ENCODE measurements at places on chromosomes 1 and 21. TPM values are rescaled to one million over a fixed set of nuclear protein-coding genes. Genes with fewer than 3 reads are reported as not detected.
A peak's percentile ranks its signal among the peaks of the same experiment; 100 is the strongest.

- peak; percentile 37 for DNase-seq
Observed at GRCh38 chr1:83583351-83584014, 415.4 kb downstream of the TTLL7 start.

- peak; percentile 27 for DNase-seq
Observed at GRCh38 chr1:153646672-153647345, 11.7 kb upstream of the SNAPIN start.

DNA sequence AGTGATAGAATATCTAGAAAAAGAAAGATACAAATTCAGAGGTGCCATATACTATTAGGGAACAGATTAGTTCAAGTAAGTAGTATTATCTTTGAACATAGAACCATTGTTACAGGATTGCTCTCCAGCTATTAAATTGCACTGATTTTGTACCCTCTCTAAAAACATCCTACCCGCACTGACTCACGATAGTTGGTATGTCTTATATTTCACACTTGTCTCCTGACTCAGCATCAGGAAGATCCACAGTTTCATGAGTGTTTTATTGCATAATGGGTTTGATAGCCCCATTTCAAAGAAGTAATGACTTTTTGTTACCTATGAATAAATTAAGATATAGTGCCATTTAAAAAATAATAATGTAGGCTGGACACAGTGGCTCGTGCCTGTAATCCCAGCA lies 6.0 kb downstream of the TATDN3 start:
- no peak for DNase-seq

DNA sequence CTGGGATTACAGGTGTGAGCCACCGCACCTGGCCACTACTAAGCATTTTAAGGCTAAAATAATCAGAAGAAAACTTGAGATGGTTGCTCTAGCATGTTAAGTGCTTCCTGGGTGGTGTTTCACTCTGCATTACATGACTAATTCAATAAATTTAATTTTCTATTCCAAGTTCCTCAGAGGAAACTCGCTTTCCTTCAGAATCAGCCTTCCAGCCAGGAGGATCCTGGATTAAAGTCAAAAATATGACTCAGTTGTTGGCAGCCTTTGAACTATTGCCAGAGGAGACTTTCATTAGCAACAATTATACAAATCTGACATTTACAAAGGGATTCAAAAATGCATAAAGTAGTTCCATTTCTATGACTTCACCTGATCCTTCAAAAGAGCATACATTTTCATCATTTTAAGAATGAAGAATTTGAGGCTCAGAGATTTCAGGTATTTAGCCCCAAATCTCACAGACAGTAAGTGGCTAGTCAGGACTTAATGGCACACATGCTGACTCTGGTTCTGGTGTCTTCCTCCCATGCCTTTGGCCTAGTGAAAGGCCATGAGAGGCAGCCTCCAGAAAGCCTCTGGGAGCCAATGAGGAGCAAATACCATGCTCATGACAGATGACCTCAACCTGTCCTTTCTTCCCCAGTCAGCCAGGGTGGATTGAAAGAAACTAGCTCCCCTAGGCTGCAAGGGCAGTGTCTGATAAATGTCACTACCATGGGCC lies 115.7 kb downstream of the MAP3K21 start:
- no peak for DNase-seq

GRCh38 chr1:90381598-90381997 lies 335.5 kb downstream of the BARHL2 start:
- no peak for DNase-seq

DNA sequence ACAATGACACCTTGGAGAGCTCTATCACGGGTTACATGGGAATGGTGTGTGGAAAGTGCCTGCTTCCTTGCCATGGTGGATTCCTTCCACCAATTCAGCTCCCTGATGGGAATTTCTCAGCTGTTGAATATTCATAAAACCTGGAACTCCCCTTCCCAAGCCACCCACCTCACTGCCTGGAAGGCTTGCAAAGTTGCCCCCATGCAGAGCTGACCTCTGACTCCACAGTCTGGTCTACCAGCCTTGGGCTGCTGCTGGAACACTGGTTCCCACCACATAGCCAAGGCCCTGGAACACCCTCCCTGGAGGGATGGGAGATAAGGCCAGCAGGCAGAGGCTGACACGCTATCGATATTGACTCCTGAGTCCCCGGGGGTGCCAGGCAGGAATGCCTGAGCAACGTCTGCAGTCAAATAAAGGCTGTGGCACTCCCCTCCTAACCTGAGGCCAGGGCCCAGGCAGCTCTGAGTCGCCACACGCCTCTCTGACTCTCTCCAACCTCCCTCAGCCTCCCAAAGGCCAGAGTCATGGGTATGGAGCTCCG lies 8.8 kb downstream of the CCDC24 start:
- no peak for DNase-seq

DNA sequence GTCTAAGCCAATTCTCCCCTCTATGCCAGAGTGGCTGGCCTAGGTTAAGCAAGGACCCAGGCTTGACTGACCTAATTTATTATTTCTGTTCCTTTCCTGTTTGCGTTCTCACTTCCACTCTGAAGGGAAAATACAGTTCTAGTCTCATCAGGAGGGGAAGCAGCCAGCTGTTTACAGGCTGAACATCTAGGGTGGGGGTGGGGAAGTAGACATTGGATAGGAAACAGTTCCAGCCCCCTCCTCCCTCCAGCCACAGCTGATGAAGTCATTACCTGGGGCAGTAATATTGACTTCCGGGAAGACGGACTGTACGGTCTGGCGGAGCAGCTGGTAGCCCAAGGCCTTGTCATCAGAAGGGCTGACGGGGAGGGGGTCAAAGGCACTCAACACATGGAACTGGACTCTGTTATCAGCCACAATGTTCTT lies 17.6 kb downstream of the PM20D1 start:
- no peak for DNase-seq

- DNase-seq, result no peak
Observed at GRCh38 chr21:31173881-31174555, 135.7 kb upstream of the KRTAP19-8 start.

HMCN1 gene
- 150 TPM for total RNA-seq

DNA sequence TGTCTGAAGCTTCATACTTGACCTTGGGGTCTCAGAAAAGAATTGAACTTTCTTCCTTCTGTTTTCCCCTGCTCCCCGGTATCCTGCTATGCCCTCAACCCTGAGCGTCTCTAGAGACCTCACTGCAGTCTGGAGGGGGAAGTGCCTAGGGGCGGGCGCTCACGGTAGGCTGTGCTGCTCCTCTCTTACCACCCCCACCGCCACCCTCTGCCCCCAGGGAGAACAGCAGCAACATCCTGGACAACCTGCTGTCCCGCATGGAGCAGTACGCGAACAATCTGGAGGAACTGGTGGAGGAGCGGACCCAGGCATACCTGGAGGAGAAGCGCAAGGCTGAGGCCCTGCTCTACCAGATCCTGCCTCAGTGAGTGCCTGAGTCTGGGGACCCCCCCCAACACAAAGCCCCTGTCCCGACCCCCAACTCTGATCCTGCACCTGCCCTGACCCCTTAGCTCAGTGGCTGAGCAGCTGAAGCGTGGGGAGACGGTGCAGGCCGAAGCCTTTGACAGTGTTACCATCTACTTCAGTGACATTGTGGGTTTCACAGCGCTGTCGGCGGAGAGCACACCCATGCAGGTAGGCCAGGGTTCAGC lies 10.3 kb downstream of the NPR1 start:
- DNase-seq, result no peak

RXFP4 gene
- total RNA-seq, result not detected

FLG2 gene
- not detected for total RNA-seq

KIF17 gene
- not detected for total RNA-seq

TRIM62 gene
- 13.5 TPM for total RNA-seq

- DNase-seq, result no peak
Observed at GRCh38 chr21:38389896-38390295, 108.4 kb downstream of the ERG start.

GRCh38 chr1:27307874-27308598 lies 13.9 kb upstream of the TMEM222 start:
- DNase-seq, result no peak

SLC35F3 gene
- total RNA-seq, result 0.03 TPM

DNA sequence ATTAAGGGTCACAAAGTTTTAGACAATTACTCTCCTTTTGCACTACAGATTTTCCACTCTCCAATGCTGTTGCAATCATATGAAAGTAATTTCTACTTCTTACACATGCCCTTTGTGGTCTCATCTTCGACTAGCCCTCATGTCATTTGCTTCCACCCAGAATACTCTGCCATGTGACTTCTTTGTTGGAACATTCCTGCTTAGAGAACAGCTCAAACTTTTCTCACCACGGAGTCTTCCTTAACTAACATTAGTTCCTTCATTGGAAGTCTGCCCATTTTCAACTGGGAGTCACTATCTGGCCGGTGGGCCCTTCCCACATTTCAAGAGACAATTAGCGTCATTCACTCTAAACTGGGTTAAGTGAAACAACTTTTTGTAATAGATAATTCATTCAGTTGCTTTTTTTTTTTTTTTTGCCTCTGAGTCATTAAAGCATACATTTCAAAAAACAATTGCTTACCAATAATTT lies 142.6 kb upstream of the PALMD start:
- peak; percentile 98 for DNase-seq

DNA sequence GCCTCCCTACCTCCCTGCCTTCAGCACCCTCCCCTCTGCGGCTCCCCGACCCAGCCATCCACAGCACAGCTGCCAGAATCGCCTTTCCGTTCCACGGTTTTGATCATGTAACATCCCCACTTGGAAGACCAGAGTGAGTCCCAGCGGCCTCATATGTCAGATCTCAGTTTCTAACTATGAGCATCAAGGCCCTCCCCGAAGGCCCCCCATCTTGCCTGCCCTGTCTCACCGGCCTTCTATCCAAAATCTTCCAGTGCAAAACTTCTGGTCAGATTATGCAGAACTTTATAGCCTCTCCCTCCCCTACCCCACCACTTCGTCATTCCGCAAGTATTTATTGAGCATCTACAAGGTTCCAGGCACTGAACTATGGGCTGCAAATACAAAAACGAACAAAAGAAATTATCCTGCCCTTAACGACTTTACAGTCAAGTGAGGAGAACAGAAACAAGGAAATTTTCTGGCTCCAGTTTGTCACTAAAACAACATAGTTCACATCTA lies 20.3 kb upstream of the LMX1A start:
- no peak for DNase-seq

DNA sequence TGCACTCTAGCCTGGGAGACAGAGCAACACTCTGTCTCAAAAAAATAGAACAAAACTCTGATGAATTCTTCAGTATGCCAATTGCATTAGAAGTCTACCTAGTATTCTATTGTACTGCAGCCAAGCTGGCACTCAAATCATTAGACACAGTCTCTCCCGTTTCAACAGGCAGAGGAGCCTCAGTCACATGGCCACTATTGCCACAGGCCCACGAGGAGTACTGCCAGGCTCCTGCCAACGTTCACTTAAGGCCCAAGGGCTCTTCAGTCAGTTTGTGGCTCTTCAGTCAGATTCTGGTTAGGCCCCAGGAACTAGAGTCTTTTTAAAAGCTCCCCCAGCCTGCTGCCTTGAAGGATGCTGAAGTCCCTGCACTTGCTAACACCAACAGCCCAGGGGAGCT lies 73.4 kb downstream of the SH3BGR start:
- no peak for DNase-seq

DNA sequence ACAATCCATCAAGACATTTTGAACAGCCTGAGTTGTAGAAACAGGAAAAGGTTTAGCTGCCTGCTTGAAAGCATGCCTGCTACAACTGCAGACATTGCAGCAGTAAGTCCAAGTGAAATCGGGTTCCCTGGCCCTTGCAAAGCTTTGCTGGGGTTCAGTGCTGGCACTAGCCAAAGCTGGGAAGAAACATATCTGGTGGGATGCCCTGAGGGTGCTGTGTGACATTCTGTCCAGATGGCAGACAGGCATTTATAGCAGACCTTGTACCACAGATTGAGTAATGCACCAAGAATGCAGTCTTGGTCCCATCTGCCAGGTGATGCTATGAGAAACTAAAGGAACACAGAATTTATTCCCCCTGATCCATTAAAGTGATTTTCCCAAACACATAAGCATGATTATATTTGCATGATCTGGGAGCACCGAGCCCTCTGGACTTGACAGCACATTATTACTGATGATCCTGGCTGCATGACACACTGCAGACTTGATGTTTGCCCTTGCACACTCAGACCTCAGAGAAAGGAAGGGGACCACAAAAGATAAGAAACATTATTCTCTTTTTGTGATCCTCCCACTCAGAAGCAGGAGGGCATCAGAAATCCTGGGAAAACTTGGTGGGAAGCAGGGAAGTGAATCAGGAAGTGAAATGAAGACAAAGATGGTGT lies 223.7 kb upstream of the FAM78B start:
- DNase-seq, result no peak

DNA sequence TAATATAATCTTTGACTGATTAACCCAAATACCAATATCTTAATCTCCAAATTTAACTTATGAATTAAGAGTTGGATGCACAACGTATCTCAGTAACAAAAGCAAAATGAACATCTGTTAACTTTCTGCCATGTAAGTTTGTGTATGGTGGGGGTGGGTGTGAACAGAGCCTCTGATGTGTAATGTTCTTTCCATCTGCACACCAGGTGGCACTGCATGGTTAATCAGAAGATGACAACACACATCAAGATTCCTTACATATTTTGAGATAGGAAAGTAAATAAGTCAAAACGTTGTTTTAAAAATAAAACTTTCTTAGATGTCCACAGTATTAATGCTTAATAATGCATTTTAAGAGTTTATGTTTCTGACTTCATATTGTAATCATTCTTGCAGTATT lies 251.9 kb downstream of the DPYD start:
- DNase-seq, result peak; percentile 3

SH3GLB1 gene
- total RNA-seq, result 19.3 TPM

GRCh38 chr1:207754011-207754410 lies 2.2 kb downstream of the CD46 start:
- DNase-seq, result no peak

DNA sequence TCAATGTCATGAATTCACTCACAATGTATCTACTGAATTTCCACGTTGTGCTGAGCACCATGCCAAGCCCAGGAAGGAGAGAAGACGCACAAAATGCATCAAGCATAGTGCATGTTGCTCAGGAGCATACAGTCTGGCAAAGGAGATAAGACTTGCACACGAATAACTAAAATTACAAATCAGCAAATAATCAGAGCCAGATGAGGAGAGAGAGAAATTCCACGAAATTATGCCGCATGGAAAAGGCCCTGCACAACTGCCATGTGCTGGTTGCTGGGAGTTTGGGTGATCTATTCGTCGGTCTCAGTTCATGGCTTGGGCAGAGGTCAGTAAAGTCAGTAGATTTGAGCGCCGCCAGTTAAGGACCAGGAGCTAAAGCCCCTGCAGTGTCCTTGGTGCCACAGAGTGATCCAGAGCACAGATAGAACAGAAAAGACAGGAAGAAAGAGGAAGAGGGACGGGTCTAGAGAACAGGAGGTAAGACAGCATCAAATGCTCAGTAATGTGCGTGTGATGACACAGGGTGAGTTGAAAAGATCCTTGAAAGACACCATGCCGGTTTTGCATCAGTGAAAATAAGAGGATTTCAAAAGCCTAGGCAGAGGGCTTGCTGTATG lies 55.1 kb upstream of the ZNF281 start:
- DNase-seq, result no peak

DNA sequence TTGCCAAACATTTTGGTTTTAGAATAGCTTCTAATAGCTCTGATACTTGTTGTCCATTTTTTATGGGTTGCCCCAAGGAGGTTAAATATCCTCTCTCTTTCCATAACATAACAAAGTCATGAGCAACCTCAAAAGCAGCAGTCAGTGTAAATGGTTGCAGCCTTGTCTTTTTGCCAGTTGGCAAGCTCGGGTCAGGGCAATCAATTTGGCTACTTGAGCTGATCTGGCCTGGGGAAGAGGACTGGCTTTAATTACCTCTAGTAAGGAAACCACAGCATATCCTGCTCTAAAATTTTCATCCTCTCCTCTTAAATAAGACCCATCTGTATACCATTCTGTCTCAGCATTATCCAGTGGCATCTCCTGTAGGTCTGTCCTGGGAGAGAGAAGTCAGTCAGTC lies 21.2 kb upstream of the FMO4 start:
- DNase-seq, result no peak
